ENCODE measurements at places on chromosomes 7 and 10.
A peak's percentile ranks its signal among the peaks of the same experiment; 100 is the strongest.

GRCh38 chr7:114130866-114131265 is 212.1 kb upstream of the PPP1R3A start:
- DNase-seq = no peak

DNA sequence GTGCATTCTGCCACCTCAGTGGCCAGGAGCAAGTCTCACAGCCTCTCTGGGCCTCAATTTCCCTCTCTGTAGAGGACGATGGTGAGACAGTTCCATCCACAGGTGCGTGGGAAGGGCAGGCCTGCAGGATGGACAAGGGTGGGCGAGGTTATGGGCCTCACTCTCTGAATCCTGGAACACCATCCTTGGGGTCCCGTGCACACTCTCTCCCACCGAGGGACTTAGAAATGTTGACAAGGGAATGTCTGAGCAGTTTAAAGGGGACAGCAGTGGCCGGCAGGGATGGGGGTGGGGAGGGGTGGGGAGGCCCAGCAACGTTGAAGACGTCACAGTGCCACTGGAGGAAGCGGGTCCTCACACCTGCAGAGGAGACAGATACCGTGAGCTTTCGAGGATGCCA is 111.5 kb downstream of the FOXL3 start:
- DNase-seq = no peak

DNA sequence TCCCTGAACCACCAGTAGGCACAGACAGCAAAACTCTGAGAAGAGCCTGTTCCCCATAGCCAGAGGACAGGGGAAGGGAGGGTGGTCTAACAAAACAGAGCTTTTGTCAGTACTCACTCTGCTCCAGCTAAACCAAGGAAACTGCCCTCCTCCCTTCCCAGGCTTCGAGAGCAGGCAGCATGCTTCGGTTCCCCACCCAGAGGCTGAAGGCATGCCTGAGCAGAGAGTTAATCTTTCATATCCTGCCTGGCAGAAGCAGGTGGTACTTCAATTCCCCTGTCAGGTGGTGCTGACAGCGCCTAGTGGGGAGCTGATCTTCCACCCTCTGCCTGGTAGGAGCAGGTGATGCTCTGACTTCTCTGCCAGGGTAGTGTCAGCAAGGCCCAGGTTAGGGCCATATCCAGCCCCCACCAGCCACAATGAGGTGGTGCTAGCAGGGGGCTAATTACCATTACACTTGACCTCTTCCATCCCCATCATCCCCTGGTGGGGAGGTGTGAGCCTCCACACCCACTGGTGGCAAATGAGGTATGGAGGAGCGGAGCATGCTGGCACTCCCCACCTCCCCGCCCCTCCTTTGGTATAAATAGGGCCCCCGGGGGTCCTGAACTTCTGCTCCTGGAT is 35.1 kb downstream of the SDK1 start:
- DNase-seq = no peak

- DNase-seq = no peak
Measured at GRCh38 chr7:24740871-24741270, 16.4 kb downstream of the GSDME start.

- no peak for DNase-seq
Measured at GRCh38 chr10:111275091-111275490, 198.3 kb downstream of the ADRA2A start.

GRCh38 chr7:53209129-53209528 is 173.7 kb downstream of the POM121L12 start:
- DNase-seq = no peak

- DNase-seq = no peak
Measured at GRCh38 chr10:71294856-71295255, 24.2 kb upstream of the SLC29A3 start.

- DNase-seq = no peak
Measured at GRCh38 chr7:158538156-158538946, 49.3 kb downstream of the PTPRN2 start.

GRCh38 chr7:82331234-82331633 is 112.3 kb downstream of the CACNA2D1 start:
- DNase-seq = no peak

DNA sequence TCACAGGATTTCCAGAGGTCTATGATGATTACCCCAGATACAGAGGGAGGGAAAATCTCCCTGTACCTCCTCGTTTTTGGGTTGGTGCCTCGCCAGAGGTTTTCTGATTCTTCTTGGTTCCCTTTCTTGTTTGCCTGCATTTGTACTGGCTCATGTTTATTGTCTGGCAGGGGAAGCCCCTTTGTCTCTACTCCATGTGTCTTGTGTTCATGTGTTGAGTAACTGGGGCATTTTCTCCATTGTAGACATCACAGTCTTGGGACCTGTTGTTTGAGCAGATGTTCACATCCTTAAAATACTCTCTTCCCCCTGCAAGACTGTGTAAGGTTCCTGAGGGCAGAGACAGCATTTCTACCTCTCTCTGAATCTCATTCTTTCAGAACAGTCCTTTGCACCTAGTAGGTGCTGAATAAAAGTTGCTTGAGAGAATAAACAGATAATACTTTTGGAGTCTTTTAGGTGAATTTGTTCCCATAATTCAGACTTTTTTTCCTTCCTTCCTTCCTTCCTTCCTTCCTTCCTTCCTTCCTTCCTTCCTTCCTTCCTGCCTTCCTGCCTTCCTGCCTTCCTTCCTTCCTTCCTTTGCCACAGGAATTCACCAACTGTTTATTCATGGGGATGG is 25.1 kb downstream of the CDK14 start:
- no peak for DNase-seq

DNA sequence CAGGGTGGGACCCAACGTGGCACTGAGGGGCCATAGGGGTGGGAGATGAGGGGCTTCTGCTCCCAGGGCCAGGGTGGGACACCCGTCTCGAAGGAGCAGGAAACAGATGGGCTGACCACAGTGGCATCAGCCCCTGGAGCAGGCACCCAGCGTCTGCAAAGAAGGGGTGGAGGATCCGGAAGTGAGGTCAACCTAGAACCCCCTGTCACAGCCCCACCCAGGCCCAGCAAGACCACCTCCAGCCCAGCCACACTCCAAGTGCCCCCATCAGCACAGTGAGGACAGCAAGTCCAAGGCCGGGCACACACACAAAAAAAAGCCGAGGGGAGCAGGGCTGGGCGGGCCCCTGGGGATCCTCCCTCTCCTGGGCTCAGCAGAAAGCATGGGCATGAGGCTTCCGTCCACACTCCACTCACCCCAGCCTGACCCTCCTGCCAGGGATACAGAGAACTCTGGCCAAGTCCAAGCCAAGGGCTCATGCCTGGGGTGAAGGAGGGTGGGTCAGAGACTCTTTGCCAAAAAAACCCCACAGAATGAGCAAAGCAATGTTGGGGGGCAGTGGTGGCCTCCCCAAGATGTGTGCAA is 111.0 kb downstream of the FOXL3 start:
- no peak for DNase-seq

DNA sequence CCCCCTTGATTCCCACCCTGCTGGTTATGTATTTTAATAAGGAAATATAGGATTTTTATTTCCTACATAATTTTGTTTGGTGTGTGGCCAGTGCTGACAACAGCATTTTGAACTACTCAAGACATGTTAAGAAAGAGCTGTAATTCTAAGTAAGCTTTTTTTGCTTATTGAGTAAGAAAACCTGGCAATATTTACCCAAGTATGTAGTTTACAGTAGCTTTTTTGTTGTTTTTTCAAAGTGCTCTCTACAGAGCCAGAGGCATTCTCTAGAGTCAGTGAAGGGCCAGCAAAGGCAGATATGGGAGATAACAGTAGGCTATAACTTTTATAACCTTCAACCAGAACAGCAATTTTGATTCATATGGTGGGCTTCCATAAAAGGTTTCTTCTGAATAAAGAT is 63.2 kb upstream of the TMEM168 start:
- DNase-seq = no peak

DNA sequence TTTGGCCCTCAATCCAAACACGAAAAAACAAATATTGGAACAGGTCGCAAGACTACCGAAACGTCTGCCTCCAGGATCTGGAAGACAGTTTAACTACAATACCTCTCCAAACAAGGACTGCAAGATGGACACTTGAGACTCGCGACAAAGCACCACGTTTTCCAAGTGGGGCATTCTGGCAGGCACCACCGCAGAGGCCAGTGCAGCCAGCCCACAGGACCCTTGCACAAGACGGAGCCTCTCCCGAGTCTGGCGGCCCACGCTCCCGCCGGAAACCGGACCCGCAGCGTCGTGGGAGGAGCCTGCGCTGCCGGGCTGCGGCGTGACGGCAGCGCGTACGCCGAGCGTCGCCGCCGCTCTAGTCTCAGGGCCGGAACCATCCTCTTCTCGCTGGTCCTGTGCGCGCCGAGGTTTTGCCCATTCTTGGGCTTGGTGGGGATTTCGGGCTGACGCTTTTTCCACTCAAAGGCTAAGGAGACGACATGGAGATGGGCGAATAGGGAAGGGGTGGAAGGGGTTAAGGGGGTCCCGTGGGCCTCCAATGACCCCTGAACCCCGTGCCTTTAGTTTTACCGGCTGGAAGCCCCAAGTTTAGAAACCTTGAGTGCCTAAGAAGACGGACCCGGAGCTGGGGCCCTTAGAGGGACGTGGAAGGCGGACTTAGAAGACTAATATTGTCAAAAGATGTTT is at the start of gene ORC5:
ORC5 (minus strand) TSS at position 283 of the 690 bp plus-strand sequence; CDS start at position 174, 109 bp downstream.
- DNase-seq = peak; percentile 59

DNA sequence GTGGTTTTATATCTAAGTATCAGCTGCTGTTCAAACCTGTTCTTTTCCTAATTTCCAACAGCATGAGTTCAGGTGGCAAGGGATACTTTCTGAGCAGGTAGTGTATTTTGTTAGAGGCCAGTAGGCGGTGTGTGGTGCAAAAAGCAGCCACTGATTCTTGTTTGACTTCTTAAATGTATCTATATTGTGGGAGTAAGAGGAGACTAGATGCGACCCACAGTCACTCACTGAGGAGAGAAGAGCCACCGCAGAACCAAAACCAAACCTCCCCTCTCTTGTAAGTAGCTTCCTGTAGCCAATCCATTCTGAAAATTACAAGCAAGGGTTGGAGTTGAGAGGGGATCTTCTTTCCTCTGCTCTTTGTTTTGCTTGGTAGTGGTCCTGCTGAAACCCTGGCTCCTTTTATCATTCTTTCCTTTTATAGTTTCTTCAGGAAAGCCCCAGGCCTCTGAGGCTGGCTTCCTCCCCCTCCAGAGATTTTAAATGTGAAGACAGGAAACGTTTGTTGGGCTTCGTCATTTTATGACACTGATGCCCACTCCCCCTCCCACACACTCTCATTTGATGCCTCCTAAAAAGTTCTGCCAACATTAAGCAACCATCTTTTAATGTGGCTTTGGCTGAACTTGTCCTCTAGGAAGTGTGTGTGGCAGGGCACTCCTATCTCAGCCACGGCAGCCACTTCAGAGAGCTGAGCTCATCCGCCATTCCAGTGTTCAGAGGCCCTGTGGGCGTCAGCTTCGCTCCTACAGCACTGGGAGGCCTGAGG is 566.0 kb downstream of the SUGCT start:
- no peak for DNase-seq

- DNase-seq = no peak
Measured at GRCh38 chr10:12633776-12634620, 284.7 kb downstream of the CAMK1D start.

DNA sequence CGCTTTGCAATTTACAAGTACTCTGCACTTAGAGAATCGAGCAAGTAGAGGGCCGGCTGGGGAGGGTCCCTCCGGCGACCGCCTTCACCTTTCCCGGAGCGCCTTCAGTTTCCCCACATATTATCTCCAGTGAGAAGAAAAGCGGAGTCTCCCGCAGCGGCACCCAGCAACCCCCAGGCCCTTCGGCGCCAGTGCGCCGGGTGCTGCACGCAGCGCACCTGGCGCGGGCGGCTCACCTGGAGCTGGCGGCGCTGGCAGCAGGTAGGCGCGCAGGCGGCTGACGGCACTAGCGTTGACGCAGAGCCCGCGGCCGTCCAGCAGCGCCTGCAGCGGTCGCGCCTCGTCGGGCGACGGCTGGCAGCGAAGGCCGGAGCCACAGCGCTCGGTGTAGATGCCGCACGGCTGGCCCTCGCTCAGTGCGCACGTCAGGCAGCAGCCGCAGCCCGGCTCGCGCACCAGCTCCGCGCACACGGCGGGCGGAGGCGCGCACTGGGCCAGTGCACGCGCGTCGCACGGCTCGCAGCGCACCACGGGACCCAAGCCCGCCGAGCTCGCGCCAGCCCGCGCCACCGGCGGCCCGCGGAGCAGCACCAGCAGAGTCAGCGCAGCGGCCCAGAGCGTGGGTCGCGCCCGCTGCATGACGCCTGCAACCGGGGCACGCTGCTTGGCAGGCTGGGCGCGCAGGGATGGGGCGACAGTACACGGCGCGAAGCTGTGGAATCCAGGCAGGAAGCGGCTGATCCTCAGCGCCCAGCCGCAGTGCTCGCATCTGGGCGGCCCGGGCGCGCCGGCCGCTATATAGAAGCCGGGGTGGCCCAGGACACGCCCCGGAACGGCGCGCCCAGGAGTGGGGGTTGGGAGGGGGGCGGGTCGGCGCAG is at the start of gene IGFBP3:
IGFBP3 (minus strand) TSS at position 771 of the 879 bp plus-strand sequence; CDS start at position 639, 132 bp downstream.
- DNase-seq = no peak

DNA sequence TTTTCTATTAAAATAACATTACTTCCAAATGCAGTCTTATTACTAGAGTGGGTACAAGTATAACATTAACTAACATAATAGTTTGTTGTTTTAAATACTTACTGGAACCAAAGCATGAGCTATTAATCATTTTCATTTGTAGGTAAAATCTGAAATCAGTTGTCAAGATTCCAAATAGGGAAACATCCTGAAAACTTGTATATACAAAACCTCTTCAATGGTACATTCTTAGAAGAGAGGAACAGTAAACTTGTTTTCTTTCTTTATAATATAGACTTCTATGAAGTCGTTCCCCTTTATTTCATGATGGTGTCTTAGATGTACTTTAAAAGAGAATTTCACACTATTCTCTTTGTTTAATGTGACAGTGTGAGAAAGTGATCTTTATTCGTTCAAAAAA is 85.9 kb downstream of the VTI1A start:
- no peak for DNase-seq

DNA sequence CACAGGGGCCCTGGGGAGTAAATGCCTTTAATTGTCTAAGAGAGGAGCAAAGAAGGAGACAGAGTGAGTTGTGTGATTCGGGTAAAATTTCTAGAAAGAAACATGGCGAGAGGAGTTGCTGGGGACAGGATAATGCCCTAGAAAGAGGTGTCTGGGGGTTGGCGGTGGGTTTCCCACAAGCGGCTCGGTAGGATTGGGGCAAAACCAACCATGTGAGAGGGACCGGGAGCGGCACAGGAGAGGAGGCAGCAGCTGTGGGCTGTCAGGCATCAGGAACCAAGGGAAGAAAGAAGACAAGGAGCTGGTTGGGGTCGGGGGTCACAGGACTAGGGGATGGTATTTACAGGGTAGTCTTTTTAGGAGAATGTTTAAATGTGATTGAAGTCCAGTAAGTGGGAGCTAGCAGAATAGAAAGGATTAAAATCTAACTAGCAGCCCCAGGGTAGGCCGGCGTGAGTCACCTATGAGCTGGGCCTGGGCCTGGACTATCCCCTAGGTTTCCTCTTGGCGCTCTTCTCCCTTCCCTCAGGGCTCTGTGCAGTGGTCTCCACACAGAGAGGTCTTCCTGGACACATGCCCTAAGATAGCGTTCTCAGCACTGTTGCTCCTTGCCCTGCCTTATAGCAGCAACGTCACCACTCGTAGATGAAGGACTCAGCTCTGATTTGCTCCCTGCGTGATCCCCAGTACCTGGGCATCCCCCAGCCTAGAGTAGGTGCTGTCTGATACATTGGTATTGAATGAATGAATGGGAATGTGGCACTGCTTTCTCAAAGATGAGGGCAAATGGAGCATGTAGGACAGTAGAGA is 32.6 kb downstream of the IKZF1 start:
- no peak for DNase-seq
